ENCODE measurements at places on chromosomes 12 and 14.

GRCh38 chr12:57613427-57614109 lies 2.3 kb downstream of the ARHGEF25 start:
- DNase-seq = no peak

GRCh38 chr14:51462182-51462581 lies 189.5 kb upstream of the FRMD6 start:
- no peak for DNase-seq

GRCh38 chr12:110637869-110638441 lies 24.0 kb downstream of the TCTN1 start:
- no peak for DNase-seq

DNA sequence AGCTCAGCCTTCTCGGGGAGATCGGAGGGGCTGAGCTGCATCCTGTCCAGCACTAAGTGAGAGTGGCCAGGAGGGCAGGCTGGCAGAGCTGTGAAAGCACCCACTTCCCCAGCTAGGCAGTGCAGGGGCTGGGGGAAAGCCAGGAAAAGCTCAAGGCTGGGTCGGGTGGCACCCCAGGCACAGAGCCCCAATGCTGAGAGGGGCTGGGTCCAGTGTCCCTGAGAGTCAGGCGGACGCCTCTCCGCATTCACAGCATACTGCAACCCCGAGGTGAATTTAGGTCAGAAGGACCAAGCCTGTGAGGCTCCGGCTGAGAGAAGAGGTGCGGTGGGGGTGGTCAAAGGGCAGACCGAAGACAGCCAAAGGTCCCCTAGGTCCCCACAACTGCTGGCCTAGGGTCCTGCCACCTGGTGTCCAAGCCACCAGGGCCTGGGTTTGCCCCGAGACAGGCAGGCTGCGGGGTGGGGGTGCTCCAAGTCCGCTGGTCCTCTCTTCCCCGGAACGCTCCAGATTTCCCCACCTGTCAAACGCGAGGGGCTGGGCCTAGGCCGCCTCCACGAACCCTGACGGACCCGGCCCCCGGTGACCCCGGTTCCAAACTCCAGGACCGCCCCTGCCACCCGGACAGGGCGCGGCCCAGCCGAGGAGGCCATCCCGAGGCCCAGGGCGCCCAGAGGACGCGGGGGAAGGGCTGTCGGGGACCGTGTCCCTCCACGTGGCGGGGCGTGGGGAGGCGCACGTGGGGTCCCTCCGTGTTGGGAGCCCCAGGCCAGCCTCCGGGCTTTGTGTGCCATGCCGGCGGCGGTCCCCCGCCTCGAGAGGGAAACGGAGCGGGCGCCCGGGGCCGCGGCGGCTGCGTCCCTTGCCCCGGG lies 527 bp downstream of the CAMKK2 start:
- DNase-seq = no peak

DNA sequence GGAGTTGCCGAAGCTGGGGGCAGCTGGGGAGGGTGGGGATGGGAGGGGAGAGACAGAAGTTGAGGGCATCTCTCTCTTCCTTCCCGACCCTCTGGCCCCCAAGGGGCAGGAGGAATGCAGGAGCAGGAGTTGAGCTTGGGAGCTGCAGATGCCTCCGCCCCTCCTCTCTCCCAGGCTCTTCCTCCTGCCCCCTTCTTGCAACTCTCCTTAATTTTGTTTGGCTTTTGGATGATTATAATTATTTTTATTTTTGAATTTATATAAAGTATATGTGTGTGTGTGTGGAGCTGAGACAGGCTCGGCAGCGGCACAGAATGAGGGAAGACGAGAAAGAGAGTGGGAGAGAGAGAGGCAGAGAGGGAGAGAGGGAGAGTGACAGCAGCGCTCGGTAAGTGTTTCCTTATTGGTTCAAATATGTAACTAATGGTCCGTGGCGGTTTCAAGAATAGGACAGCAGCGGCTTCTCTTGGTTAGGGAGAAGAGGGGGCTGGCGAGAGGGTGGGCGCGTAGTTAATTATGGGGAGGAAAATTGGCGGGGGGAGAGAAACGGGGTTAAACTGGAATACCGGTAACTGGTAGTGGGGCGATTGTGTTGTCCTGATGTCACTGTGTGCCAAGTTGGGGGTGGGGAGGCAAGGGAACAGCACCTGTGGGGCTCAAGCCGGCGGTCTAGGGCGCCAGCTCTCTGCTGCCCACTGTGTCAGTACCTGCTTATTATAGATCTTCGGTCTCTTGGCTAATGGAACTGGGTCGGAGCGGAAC lies 8.4 kb downstream of the HOXC8 start:
- no peak for DNase-seq

GRCh38 chr12:73421832-73422231 lies 1115.8 kb upstream of the ATXN7L3B start:
- no peak for DNase-seq

DNA sequence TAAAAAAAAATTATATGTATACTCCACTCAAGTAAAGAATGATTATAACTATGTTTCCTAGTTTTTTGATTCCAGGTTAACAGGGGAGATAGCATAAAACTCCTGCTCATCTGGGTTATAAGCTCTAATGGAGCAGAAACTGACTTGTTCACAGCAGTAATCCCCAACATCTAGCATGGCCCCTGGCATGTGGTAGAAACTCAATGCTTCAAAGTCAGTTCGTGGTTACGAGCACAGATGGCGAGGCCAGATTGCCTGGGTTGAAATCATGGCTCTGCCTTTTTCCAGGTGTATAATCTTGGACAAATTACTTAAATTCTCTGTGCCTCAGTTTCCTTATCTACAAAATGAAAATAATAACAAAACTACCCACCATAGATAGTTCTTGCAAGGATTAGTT lies 183.8 kb downstream of the TTC7B start:
- no peak for DNase-seq

DNA sequence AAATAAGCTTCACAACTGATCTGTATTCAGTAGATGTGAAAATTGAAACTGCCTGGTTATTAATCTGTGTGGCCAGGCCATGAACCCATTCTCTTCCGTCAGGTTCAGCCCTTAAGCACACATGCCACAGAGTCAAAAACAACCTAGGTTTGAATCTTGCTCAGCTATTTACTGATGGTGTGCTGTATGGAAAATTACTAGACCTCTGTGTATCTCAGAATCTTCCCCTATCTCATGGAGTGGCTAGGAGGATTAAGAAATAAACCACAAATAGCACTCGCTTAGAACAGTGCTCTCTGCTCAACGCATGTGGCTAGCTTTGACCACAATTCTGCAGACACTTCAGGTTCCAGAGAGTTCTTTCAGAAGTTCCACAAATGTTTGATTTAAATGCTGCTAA lies 240.7 kb upstream of the PLEKHG7 start:
- DNase-seq = no peak

DNA sequence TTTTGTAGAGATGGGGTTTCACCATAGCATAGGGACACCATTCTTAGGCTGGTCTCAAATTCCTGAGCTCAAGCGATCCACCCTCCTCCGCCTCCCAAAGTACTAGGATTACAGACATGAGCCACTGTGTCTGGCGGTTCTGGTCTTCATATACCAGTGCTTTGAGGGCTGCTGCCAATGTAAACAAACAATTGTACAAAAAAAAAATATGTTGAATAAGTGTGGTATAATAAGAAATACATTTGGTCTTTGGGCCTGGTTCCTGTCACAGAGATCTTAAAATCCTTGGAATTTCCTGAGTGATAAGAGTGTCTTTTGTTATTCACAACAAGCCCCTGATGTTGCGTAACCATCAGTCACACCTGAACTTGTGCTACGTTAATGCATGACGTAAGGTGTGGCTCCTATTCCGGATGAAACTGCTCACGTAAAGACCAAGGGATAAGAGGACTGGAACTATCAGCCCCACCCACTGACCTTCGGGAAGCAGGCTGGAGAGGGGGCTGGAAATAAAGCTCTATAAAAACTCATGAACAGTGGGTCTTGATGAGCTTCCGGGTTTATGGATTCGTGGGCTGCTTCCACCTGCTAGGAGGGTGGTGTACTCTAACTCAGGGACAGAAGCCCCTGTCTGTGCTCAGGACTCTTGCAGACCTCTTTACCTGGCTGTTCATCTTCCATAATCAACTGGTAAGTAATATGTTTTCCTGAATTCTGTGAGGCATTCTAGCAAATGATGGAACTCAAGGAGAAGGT lies 16.5 kb upstream of the RIMKLB start:
- no peak for DNase-seq

- DNase-seq = no peak
Measured at GRCh38 chr14:86788224-86788623, 1204.8 kb downstream of the GALC start.

Data from activated T-cell treated with anti-CD3 and anti-CD28 coated beads, Interleukin-2, amount 50 U/mL, for 1 hour (primary cell).